ENCODE measurements at places on chromosomes 1 and 21.

DNA sequence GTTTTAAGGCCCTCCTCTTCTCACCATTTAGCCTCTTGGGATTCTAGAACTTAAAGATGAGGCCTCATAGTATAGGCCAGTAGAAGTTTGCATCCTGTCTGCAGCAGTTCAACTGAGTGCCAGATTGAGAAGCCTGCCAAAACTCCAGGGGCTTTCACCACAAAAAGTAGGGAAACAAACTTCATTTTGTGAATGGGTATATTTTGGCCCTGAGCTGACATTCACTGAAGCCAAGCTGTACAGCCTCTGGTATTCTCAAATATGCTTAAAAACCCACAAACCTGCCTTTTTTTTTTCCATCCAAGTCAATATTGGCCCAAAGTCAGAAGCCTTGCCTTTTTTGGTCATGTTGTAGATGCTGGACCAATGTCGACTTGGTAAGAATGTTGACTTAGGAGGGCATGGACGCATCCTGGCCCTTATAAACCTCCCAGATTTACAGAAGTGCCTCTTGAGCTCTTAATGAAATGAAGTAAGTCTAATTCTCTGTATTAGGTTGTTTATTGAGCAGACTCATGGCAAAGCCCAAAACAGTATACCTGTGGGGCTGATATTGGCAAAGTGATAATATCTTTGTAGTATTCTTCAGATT, 337.5 kb downstream of the CHRM3 start:
- no peak for DNase-seq

GRCh38 chr1:228005511-228006033, 1.2 kb upstream of the WNT3A start:
- DNase-seq = no peak

DNA sequence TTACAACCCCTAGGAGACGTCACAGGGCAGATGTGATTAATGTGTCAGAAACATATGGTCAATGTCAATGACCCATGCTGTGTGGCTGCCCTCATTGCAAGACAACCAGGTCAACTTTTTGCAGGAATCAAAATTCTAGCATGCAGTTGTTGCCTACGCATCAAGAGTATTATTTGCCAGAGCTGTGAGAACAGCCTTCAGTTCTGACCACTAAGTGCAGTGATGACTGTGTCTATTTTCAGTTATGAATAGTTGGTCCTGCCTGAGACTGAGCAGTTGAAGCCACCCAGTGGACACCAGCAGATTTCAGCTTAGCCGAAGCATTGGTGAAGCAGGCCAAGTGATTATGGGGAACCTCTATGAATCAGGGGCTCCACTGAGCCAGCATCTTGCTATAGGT, 47.3 kb downstream of the LYPLAL1 start:
- no peak for DNase-seq

DNA sequence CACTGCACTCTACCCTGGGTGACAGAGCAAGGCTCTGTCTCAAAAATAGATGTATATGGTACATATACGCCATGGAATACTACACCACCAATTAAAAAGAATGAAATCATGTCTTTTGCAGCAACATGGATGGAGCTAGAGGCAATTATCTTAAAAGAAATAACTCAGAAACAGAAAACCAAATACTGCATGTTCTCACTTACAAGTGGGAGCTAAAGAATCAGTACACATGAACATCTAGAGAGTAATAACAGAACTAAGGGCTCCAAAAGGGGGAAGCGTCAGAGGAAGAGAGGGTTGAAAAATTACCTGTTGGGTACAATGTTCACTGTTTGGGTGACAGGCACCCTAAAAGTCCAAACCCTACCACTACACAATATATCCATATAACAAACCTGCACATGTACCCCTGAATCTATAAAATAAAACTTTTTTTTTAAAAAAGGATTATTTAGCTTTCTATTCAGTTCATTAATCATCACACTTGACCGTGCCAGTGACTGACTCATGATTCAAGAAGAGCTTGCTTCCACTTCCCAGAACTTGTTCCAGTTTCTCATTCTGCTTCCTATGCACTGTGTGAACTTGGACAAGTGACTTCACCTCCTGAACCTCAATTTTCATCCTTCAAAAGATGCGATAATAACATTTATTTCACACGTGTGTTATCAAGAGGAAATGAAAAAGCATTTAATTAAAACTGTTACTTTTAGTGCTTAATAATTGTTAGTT, 109.6 kb downstream of the PLPP3 start:
- no peak for DNase-seq

- DNase-seq = no peak
Observed at GRCh38 chr1:22236166-22236565, 93.3 kb upstream of the WNT4 start.
